Psoas muscle (tissue), 8 donors: ENCODE measurements at places on chromosomes 1 and 21. TPM values are rescaled to one million over a fixed set of nuclear protein-coding genes. Genes with fewer than 3 reads are reported as not detected.

DNA sequence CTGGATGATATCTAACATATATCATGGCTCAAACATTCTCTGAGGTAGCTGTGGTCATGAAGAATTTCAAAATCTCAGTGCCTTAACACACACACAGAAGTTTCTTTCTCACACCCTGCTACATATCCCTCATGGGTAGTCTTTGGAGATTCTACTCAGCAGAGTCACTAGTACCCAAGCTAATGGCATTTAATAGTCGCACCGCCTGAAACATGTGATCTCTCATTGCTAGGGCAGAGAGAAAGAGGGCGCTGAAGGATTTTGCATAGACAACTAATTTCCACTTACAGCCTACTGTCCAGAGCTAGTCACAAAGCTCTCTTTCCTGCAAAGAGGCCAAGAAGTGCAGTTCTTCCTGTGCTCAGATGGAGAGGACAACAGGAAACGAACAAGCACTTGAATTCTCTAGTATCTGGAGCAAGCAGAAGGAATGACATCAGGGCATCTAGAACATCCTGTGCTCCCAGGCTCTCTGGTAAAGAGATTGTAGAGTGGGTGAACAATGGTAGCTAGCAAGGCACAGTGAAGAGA is 183.4 kb upstream of the PTBP2 start:
- no peak for DNase-seq

GRCh38 chr1:98388441-98388840 is 273.1 kb upstream of the SNX7 start:
- DNase-seq = no peak

CCDC17 gene
- 1.3 TPM for total RNA-seq

DNA sequence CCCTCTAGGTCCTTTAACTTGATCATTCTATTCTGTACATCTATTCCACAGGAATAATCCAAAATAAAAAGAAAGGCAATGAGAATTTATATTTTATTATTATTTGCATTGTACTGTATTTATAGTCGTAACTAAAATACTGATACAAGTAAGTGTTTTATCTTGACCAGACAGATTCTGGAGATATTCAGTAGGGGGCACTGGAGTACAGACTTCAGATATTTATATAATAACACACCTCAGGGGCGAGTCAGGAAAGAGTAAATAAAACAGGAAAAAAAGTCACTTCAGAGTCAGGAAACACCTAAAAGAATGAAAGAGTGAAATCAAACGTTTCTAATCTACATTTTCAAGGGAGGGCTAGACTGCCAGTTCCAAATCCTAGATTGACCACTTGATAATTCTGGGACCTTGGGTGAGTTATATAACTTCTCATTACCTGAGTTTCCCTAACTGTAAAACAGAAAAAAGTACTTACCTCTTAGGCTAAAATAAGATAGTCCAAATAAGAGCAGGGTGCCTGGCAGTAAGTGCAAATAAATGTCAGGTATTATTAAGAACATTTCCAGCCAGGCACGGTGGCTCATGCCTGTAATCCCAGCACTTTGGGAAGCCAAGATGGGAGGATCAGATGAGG is 31.1 kb upstream of the MTF1 start:
- no peak for DNase-seq

RAVER2 gene
- total RNA-seq = 12.3 TPM

GCSAML gene
- 0.23 TPM for total RNA-seq

DNA sequence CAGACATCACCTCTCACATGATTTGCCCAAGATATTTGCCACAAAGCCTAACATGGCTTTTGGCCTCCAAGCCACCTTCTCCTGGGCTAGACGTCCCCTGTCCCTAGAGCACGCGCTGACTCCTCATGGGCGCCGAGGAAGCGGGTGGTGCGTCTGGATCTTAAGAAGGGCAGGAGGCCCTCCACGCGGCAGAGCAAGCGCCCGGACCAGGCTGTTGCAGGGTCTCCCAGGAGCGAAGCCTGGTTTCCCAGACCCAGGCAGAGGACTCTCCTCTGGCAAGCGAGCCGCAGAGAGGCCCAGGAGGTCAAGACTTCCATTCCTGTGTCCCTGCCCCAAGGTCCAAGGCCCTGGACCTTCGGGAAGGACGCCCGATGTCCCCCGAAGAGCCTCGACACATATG is 101.7 kb upstream of the TTC34 start:
- no peak for DNase-seq
